Upper lobe of right lung (tissue), 1 donor: ENCODE measurements at places on chromosomes 2 and 18. TPM values are rescaled to one million over a fixed set of nuclear protein-coding genes. Genes with fewer than 3 reads are reported as not detected.

The SCYGR4 gene
- not detected for total RNA-seq

The KIF3C gene
- total RNA-seq: 6.5 TPM

The TEX261 gene
- total RNA-seq: 63.1 TPM

DNA sequence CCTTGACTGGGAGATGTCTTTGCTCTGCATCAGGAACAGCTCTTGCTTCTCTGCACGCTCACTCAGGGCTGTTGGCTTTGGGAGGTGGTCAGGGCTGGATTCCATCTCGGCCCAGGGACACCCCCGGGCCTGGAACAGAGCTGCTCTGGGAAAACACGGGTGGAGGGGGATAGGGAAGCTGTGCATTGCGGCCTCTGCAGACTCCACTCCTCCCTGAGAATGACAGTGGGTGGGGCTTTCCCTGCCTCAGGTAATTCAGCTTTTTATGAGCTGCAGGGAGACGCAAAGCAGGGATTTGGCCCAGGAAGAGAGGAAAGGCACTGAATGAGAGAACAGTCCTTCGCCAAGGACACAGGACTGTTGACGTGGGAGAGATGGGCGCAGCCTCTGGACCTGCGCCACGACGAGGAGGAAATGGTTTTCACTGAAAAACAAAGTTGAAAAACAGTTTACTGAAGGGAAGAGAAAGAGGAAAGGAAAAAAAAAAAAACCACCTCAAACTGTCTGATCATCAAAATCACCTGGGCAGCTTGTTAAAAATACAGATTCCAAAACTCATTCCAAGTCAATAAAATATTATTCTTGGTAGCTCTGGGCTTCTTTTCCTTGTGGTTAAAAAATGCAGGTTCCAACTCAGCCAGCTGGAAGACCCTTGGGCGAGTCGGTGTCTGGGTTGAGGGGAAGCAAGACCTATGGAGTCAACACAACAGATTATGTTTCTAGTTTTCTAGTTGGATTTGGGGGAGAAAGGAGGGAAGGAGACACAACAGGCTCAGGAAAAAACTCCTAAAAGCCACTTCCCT lies 194.0 kb downstream of the ZFP36L2 start:
- no peak for DNase-seq

DNA sequence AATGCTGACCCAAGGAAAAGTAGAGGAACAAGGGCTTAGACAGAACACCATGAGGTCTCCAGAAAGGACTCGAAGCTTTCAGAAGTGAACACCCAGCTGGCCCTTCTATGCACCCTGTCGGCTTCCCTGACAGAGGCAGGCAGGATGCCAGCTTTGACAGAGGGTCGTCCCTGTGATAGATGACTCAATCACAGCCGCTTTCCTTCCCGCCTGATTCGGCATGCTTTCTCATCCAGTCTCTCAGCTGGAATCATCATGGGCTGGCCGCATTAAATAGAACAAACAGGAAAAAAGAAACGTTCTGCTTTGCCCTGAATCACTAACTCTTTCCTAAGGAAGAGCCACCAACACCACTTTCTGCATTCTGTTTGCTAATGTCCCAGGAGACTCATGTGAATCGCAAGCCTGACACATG lies 140.3 kb upstream of the RAB12 start:
- no peak for DNase-seq

GRCh38 chr2:100707016-100707947 lies 112.7 kb upstream of the NPAS2 start:
- DNase-seq: no peak

- DNase-seq: peak; percentile 68
Measured at GRCh38 chr2:218780851-218781690, 876 bp upstream of the CYP27A1 start.

DNA sequence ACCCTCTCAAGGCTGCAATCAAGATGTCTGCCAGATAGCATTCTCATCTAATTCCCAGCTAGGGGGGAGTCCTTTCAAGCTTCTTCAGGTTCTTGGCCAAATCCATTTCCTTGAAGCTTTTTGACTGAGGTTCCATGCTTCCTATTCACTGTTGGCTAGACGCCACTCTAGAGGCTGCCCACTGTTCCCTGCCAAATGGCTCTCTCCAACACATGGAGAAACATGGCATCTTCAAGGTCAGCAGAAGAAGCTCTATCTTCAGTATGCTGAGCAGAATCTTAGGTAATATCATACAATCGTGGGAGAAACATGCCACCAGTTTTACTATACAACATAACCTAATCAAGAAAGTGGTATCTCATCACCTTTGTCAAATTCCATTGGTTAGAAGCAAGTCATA lies 1985.1 kb upstream of the CELF4 start:
- no peak for DNase-seq

DNA sequence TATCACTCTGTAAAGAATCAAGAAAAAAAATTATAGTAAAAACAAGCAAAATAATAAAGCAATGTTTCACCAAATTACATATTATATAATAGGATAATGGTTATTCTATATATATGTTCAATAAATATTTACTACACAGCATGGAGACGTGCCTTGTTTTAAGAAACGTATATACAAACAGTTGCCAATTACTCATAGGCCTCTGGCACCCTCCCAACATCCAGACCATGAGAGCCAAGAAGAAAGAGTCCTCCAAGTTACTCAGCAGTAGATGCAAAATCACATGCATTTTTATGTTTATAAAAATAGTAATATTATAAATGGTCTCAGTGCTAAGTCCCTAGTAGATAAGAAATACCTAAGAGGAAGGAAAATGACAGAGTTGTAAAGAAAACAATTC lies 64.8 kb downstream of the REV1 start:
- no peak for DNase-seq
